ENCODE measurements at places on chromosomes 1 and 21.

- DNase-seq: no peak
Observed at GRCh38 chr1:6906783-6907182, 121.5 kb downstream of the CAMTA1 start.

- no peak for DNase-seq
Observed at GRCh38 chr1:230212405-230212936, 145.4 kb downstream of the GALNT2 start.

GRCh38 chr1:116806245-116806644 lies 52.0 kb downstream of the CD2 start:
- DNase-seq: no peak

DNA sequence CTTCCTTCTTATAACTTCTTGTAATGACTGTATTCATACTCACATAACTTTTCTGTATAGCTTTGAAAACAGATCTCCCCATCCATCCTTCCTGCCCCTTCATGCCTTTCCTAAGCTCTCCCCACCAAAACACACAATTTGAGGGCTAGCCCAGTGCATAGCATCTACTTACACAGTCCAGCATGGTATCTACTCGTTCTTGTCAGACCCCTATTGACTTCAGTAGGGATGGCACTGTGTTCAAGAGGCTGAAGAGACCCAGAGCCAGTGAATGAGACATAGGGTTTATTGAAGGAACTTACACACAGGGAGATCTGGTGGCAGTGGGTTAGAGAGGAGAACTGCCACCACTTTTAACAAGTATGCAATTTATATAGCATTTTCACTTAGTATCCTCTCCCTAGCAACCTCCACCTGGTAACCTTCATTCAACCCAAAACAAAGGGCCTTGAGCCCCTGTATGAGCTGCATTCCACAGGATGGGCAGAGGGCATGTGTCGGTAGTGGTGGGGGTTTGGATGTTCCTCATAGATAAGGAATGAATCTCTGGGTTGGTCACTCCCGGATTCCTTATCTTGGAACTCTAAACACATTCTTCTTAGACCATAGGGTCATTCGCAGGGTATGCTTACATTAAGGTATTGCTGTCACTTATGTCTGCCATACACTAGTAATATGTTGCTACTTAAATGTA lies 64.9 kb upstream of the GNG12 start:
- no peak for DNase-seq

GRCh38 chr1:175833951-175834350 lies 90.6 kb upstream of the TNR start:
- DNase-seq: no peak

Measured in small intestine (tissue), 16 donors.